ENCODE measurements at places on chromosomes 12 and 14.

DNA sequence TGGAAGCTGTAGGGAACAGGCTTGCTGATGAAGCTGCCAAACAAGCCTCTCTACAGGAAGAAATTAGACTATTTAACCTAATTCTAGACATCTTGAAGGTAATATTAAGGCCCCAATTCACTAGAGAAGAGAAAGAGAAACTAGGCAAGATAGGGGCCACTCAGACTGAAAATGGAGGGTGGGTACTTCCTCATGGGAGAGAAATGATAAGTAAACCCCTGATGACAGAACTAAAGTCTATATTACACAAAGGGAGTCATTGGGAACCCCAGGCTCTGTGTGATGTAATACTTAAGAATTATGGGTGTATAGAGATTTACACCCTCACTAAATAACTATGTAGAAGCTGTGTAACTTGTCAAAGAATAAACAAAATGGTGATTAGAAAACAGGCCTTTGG lies 64.3 kb downstream of the APOBEC1 start:
- no peak for DNase-seq

DNA sequence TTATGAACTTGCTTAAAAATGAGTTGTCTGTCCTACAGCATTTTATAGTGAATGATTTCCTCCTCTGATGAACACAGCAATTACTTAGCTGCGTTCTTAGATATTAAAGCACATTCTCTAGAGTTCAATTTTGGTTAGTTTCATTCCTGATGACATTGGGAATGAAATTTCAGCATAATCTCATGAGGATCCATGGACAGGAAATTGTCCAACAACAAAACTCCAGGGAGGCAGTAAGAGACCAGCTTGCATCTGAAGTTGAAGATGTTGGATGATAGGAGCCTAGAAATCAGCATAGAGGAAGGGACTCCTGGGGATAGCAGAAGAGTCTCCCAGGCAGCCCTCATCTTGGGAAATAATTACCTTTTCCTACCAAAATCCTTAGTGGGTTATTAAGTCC lies 128.7 kb upstream of the RAP1B start:
- DNase-seq: no peak

- no peak for DNase-seq
These were observed 82.6 kb upstream of the FUT8 start for GRCh38 chr14:65329911-65330310.

- no peak for DNase-seq
These were observed 22.2 kb downstream of the UBE2N start for GRCh38 chr12:93419388-93420034.

DNA sequence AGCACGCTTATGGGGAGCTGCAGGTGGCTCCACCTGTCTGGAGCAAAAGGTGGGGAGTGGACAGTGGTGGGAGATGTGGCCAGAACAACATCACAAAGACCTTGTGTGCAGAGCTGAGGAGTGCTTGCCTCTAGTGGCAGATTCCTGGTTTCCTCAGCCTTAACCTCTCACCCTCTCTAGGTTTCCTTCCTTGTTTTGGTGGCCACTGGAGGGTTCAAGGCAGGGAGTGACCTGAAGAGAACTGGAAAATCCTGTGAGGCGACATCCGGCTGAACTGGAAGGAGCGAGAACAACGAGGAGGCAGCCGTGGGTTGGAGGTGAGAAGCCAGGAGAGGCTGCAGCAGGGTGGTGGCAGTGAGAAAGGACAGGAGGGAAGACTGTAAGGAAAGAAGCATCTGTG lies 6.3 kb upstream of the FLVCR2 start:
- no peak for DNase-seq

- no peak for DNase-seq
These were observed 266.8 kb upstream of the CLEC14A start for GRCh38 chr14:38522724-38523123.

DNA sequence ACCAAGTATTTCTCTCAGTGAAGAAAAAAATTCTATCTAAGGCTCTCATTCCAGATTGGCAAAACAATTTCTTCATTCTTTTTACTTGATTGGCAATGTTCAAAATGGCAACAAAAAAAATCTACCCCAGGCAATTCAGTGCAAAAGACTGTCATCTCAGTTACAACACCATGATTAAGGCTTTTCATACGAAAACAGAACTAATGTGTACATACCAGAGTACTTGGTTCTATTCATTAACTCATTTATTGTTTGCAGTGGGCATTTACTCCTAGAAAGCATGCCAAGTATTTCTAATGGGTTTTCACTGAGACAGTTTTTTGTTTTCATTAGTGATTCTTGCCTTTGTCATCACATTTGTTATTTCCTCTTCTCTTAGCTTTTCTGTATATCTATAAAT lies 33.0 kb downstream of the DBX2 start:
- DNase-seq: no peak
